Mesothelial cell of epicardium (in vitro differentiated cells): ENCODE measurements at places on chromosomes 6 and 20.

GRCh38 chr6:143539106-143539505 lies 27.6 kb upstream of the FUCA2 start:
- H3K36me3 ChIP-seq, result no peaks in the 10 kb centered on the region
- no peak overlapping the region for H3K27ac ChIP-seq
- peaks cover 7% of the 10 kb centered on the region for H3K4me1 ChIP-seq
- no peak for DNase-seq
- peaks cover 10% of the 10 kb centered on the region for H3K27me3 ChIP-seq

GRCh38 chr6:73873081-73873480 lies 177.1 kb downstream of the CD109 start:
- H3K4me3 ChIP-seq, result no peak overlapping the region
- H3K4me1 ChIP-seq, result no peaks in the 10 kb centered on the region
- DNase-seq, result no peak
- H3K27me3 ChIP-seq, result no peaks in the 10 kb centered on the region

- peaks cover 29% of the 10 kb centered on the region for H3K36me3 ChIP-seq
- H3K4me3 ChIP-seq, result no peak overlapping the region
- no peaks in the 10 kb centered on the region for H3K27me3 ChIP-seq
Measured at GRCh38 chr20:3010985-3011723, 32.3 kb upstream of the GNRH2 start.

DNA sequence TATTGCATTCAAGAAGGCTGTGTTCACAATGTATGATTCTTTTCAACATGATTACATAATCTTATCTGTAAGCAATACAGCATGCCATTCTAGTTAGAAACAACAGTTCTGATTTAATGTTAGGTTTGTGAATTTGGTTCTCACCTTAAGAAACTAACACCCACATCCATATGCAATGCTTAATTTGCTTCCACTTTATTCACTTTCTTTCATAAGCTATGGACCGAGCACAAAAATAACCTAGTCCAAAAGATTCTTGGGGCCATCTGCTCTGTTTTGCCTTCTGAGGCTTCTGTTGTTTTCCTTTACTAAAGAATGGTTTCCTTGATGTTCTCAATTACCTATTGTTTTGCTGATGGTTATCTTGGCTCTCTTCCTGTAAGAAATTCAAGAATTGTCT lies 258.2 kb downstream of the EYS start:
- no peak for DNase-seq
- H3K27ac ChIP-seq, result no peak overlapping the region
- no peaks in the 10 kb centered on the region for H3K36me3 ChIP-seq
- H3K4me3 ChIP-seq, result no peak overlapping the region

DNA sequence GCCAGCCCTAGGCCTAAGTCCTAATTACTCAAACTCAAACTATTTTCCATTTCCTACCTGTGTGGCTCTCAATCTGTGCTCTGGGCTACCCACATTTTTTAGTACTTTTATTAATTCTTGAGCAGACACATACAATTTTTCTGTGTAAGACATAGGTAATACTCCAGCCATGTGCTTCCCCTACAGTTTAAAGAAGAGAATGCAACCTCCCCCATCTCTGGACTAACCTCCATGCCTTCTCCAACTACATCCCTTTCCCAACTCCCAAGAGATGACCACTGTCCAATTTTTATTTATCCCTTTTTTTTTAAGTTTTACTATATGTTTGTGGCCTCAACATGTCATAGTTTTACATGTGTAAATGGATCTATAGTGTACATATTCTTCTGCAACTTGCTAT lies 5.8 kb downstream of the HMGN4 start:
- peaks cover 28% of the 10 kb centered on the region for H3K36me3 ChIP-seq
- H3K27me3 ChIP-seq, result no peaks in the 10 kb centered on the region
- H3K4me1 ChIP-seq, result peaks cover 17% of the 10 kb centered on the region
- H3K27ac ChIP-seq, result peak overlapping the region; percentile 77
- no peak overlapping the region for H3K4me3 ChIP-seq

DNA sequence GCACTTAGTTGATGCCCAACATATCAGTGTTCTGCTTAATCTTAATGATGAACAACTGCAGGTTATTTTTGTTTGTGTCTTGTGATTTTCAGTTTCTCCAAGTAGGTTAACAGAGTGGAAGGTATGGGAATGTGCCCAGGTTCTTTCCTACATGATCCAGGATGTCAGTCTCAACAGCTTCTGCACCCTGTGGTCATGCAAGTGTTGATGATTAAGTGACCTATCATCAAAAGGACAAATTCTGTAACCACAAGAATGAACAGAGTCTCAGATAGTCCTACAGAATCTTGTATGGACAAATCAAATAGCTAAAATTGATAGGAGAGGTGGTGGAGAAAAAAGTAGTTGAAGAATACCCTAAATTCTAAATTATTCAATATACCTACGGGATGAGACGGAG lies 26.1 kb downstream of the MAN1A1 start:
- peaks cover 6% of the 10 kb centered on the region for H3K4me1 ChIP-seq
- H3K27me3 ChIP-seq, result no peaks in the 10 kb centered on the region
- H3K4me3 ChIP-seq, result no peak overlapping the region
- DNase-seq, result no peak
- peaks cover 8% of the 10 kb centered on the region for H3K36me3 ChIP-seq
